ENCODE measurements at places on chromosomes 7 and 10. TPM values are rescaled to one million over a fixed set of nuclear protein-coding genes. Genes with fewer than 3 reads are reported as not detected.

HKDC1 gene
- 19.3 TPM for total RNA-seq

ADAM8 gene
- 2.2 TPM for total RNA-seq

TYW1 gene
- 16.1 TPM for total RNA-seq

PNLIP gene
- not detected for total RNA-seq

CTNNA3 gene
- total RNA-seq, result not detected

INHBA gene
- total RNA-seq, result 0.50 TPM

TCERG1L gene
- not detected for total RNA-seq

PGAM2 gene
- not detected for total RNA-seq

LIPA gene
- total RNA-seq, result 60.3 TPM

PRLHR gene
- not detected for total RNA-seq

TMEM270 gene
- total RNA-seq, result not detected

MRC1 gene
- 0.03 TPM for total RNA-seq

PRTFDC1 gene
- total RNA-seq, result 16.0 TPM

EEPD1 gene
- 45.5 TPM for total RNA-seq

EXOC4 gene
- total RNA-seq, result 19.1 TPM

MYPN gene
- total RNA-seq, result 2.7 TPM

ZNF107 gene
- 3.9 TPM for total RNA-seq

TACC2 gene
- total RNA-seq, result 86.1 TPM

PLAU gene
- 161 TPM for total RNA-seq

DLD gene
- total RNA-seq, result 92.6 TPM

C7orf57 gene
- total RNA-seq, result 0.37 TPM

UCN3 gene
- not detected for total RNA-seq

PARG gene
- total RNA-seq, result 20.1 TPM

COL17A1 gene
- total RNA-seq, result 3.8 TPM

PNLIPRP1 gene
- total RNA-seq, result not detected

CLRN3 gene
- total RNA-seq, result not detected

SPDYE2B gene
- not detected for total RNA-seq

SFXN3 gene
- 36.8 TPM for total RNA-seq

FAM200A gene
- total RNA-seq, result 5.7 TPM

CYP3A7 gene
- total RNA-seq, result not detected

STAG3 gene
- 0.22 TPM for total RNA-seq

SPACDR gene
- total RNA-seq, result 0.86 TPM

SLC26A3 gene
- not detected for total RNA-seq

CALHM3 gene
- 0.63 TPM for total RNA-seq

RPEL1 gene
- total RNA-seq, result not detected

NACAD gene
- 0.16 TPM for total RNA-seq

PNLIPRP2 gene
- 0.09 TPM for total RNA-seq

ELN gene
- total RNA-seq, result 0.13 TPM

HABP2 gene
- total RNA-seq, result 0.07 TPM

WDFY4 gene
- total RNA-seq, result not detected

TMEM139 gene
- total RNA-seq, result 1.1 TPM

FAM25C gene
- total RNA-seq, result 4.7 TPM
